ENCODE measurements at places on chromosomes 4 and X. TPM values are rescaled to one million over a fixed set of nuclear protein-coding genes. Genes with fewer than 3 reads are reported as not detected.

DNA sequence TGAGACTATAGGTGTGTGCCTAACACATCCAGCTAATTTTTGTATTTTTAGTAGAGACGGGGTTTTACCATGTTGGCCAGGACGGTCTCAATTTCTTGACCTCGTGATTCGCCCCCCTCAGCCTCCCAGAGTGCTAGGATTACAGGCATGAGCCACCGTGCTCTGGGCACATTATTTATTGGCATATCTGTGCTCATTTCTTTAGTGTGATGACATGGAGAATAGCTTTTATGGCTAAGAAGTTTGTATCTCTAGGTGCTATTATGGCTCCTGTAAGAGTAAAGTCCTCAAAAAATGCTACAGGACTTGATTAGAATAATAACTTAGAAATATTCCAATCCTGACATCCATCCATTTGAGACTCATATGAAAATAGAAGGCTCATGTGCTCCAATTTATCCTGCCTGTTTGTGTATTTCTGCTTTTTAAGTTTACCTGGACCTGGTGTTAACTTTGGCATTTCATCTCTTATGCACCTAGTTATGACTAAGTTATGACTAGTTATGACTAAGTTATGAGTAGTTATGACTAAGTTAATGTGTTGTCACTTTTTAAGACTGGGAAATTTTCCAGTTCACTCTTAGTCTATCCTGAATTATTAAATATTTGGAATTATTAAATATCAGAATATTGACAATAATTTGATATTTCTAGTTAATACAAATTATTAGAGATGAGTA is 36.4 kb upstream of the UNC5C start:
- H3K4me3 ChIP-seq, result no peak overlapping the region
- no peaks in the 10 kb centered on the region for H3K27me3 ChIP-seq
- no peak for DNase-seq
- H3K27ac ChIP-seq, result no peak overlapping the region

DNA sequence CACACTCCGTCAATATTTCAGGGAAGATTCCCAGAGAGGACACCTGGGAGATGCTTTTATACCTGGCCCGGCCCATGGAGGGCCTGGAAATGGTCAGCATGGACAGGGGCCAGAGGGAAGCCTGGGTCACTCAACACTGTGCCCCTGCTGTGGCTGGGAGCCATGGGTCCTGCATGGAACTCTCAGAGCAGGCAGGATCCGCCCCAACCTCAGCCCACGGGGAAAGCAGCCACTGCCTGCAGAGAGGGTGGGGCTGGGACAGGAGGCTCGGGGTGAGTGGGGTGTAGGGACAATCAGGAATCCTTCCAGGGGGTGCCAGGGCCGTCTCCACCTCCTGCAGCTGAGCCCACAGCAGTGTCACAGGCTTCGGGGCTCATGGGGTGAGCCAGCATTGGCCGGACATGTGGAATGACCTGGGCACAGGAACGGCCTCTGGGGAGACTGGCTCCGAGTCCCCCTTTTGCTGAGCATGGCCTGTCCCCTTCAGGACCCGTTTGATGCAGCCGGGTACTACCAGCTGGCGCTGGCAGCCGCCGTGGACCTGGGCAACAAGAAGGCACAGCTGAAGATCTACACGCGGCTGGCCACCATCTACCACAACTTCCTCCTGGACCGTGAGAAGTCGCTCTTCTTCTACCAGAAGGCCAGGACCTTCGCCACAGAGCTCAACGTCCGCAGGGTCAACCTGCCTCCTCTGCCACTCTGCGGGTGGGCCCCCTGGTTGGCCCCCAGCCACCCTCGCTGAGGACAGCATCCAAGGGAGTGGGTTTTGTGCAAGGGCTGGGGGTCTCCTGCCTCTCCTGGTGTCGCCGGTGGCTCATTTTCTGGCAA is 29.1 kb upstream of the HTRA3 start:
- H3K4me1 ChIP-seq, result no peaks in the 10 kb centered on the region
- peaks cover 5% of the 10 kb centered on the region for H3K36me3 ChIP-seq
- no peak for DNase-seq
- H3K4me3 ChIP-seq, result no peak overlapping the region

DNA sequence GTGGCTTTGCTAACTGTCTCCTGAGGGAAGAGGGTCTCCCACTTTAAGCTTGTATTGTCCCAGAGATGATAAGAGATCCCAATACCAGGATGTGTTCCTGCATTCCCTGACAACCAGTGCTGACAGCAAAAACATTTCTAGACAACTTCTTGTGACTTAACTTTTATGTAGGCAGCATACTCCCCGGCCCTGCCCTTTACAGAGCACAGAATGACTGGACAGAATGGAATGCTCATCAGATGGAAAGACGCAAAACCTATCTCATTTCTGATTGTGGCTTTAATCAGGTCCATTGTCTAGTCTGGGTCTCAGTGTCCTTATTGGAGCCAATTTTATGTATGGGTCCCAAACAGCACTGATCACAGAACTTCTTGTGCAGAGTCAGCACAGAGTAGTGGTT is 18.2 kb upstream of the PLAC1 start:
- H3K36me3 ChIP-seq, result no peaks in the 10 kb centered on the region
- peaks cover 17% of the 10 kb centered on the region for H3K27me3 ChIP-seq
- H3K4me3 ChIP-seq, result no peak overlapping the region
- no peak for DNase-seq
- no peaks in the 10 kb centered on the region for H3K4me1 ChIP-seq

- H3K4me1 ChIP-seq, result no peaks in the 10 kb centered on the region
- no peaks in the 10 kb centered on the region for H3K27me3 ChIP-seq
- DNase-seq, result no peak
- H3K36me3 ChIP-seq, result no peaks in the 10 kb centered on the region
- no peak overlapping the region for H3K27ac ChIP-seq
Measured at GRCh38 chrX:37594755-37595382, 23.4 kb downstream of the LANCL3 start.

DNA sequence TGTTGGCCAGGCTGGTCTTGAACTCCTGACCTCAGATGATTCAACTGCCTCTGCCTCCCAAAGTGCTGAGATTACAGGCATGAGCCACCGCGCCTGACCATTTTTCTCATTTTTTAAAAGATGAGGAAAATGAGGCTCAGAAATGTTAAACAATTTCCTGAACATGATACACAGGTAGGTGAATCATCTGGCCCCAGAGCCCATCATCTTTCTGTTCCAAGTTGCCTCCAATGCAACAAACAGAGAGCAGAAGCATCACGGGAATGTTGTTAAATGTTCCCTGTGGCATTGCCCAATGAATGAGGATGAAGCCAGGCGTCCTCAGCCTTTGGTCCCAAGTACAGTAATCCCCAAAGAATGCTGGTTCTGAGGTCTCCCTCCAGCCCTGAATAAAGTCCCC is 31.3 kb upstream of the ANXA5 start:
- no peaks in the 10 kb centered on the region for H3K36me3 ChIP-seq
- H3K4me1 ChIP-seq, result peaks cover 8% of the 10 kb centered on the region
- no peak for DNase-seq

GRCh38 chr4:155405059-155405458 is 28.3 kb upstream of the MAP9 start:
- H3K4me3 ChIP-seq, result no peak overlapping the region
- H3K36me3 ChIP-seq, result no peaks in the 10 kb centered on the region
- no peak for DNase-seq
- H3K27ac ChIP-seq, result no peak overlapping the region

DNA sequence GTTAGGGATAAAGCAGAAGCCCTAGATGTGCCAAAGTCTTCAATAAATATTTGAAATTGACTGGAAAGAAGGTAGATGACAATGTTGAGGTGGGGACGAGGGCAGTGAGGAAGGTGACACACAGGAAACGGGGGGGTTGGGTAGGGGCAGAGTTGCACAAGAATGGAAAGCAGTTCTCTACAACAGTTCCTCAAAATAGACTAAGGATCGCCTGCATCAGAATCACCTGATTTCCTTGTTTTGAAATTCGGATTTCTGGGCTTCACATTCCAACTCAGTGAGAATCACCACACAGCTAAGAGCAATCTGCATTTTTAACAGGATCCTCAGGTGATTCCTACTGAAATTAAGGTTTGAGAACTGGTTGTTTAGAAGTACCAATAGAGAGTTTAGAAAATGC is 70.6 kb downstream of the ARFIP1 start:
- H3K36me3 ChIP-seq, result peaks cover 6% of the 10 kb centered on the region
- H3K4me3 ChIP-seq, result peak overlapping the region; percentile 51
- peaks cover 27% of the 10 kb centered on the region for H3K4me1 ChIP-seq
- DNase-seq, result peak; percentile 34
- no peaks in the 10 kb centered on the region for H3K27me3 ChIP-seq

DNA sequence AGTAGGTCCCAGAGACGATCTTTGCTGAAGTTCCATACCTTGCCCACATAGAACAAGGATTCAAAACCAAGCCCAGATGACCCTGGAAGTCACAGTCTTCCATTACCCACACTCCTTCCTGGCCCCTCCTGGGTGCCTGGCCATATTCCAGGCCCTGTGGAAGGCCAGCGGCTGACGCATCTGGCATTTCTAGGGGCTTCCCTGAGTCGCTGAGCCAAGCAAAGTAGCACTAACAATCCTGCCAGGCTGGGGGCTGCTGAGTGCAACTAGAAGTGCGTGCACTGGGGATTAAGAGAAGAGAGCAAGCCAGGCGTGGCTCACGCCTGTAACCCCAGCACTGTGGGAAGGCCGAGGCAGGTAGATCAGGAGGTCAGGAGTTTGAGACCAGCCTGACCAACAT is 175.2 kb upstream of the CPEB2 start:
- peaks cover 7% of the 10 kb centered on the region for H3K27me3 ChIP-seq
- no peak overlapping the region for H3K4me3 ChIP-seq
- no peaks in the 10 kb centered on the region for H3K36me3 ChIP-seq
- H3K4me1 ChIP-seq, result peaks cover 13% of the 10 kb centered on the region
- DNase-seq, result no peak
- H3K27ac ChIP-seq, result no peak overlapping the region

Gene SPP1
- 1,002 TPM for total RNA-seq

Gene TEX11
- total RNA-seq, result not detected

All from Calu3 (cell line).